ENCODE measurements at places on chromosomes 2 and 18.

- DNase-seq, result no peak
Measured at GRCh38 chr18:8999872-9000271, 102.6 kb upstream of the NDUFV2 start.

- no peak for DNase-seq
Measured at GRCh38 chr2:116269040-116269439, 1545.5 kb upstream of the DDX18 start.

DNA sequence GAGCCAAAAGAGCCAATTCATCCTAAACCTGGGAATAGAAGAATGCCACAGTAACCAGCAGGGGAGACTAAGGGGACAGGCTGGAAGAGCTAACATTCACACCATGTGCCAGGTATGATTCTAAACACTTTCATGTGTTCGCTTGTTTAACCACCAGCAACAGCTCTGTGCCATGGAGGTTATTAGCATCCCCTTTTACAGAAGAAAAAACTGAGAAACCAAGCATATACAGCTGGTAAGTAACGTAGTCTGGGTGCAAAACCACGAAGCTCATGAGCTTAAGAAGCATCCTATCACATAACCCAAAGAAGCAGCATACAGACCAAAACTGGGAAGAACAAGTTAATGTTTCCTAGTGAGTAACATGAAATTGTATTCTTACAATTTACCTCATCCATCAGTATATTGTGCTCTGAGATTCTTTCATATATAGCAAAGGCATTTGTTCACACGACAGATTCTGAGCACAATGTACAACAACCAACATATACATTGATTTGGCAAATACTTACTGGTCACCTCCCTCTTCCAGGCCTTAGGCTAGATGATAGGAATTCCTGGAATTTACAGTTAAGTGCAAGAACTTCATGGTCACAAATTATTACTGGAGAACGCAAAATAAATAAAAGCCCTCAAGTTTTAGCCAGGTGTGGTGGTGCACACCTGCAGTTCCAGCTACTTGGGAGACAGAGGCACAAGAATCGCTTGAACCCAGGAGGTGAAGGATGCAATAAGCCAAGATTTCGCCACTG lies 36.5 kb upstream of the HNRNPA3 start:
- DNase-seq, result no peak

GRCh38 chr2:219997341-219997851 lies 370.0 kb downstream of the SLC4A3 start:
- peak; percentile 78 for DNase-seq

DNA sequence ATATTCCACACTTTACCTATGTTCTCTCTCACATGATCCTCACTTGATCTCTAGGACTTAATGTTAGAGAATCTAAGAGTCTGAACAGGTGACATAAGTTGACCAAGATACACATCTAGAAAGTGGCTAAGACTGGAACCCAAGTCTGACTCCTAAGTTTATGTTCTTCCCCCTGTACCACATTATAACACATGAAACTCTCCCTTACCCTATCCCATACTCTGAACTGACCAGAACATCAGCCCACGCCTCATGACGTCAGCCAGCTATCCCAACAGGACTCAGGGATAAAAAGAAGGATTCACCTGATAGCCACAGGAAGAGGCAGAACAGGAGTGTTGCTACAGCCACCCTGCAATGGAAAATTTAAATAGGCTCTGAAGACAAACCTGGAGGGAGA lies 392.2 kb downstream of the ZEB2 start:
- no peak for DNase-seq

DNA sequence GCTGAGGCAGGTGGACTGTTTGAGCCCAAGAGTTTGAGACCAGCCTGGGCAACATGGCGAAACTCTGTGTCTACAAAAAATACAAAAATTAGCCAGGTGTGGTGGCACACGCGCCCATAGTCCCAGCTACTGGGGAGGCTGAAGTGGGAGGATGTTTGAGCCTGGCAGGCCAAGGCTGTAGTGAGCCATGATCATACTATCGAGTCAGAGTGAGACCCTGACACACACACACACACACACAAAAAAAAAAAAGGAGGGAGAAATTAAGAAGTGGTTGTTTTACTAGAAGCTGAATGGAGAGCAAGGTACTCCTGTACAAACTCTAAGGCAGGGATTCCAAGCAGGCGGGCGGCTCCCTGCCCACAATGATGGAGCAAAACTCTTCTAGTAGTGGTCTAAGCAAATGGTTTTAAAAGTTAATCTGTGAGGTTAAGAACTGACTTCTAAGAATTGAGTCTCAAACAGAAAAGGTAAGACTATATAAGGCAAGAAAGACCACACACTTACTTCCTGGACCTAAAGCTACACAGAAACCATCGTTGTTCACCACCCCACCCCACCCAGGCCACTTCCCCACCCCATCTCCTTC lies 2.6 kb downstream of the ANKRD44 start:
- DNase-seq, result no peak

- DNase-seq, result no peak
Measured at GRCh38 chr2:29370581-29371125, 255.4 kb downstream of the CLIP4 start.

DNA sequence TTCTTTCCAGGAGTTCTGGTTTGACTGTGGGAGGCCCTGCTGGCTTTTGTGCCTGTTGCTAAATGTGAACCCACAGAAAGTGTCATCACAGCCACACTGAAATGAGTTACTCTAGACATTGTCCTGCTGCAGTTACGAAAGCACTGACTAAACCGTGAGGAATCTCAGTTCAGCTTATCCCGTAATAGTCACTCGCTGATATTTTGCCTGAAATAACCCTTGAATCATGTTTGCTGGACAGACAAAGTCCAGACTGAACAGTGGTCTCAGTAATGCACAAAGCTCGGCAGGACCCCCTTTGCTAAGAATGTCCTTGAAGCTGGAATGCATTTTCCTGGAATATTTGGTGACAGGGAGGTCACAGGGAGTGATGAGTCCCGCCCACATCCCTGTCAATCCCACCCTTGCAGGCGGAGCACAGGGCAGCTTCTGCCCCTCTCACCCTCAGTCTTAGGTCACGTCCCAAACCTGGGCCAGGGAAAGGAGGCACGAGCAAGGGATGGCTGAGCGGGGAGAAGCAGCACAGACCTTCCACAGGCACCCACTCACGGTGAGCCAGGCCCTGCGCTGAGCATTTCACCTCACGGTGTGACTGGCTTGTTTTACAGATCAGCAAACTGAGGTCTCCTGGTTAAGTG lies 53.4 kb downstream of the ADI1 start:
- no peak for DNase-seq

DNA sequence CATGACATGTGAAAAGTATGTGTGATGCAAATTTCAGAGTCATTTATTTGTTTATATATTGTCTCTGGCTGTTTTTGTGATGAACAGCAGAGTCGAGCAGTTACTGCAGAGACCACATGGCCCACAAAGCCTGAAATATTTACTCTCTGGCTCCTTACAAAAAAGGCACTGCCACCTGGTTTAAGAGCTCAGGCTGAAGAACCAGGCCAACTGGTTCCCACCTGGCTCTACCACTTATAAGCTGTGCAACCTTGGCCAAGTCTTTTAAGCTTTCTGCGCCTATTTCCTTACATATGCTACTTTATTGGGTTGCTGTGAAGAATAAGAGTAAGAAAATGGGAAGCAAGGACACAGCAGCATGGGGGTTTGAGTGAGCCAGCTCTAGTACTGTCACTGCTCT lies 207.6 kb downstream of the L3MBTL4 start:
- no peak for DNase-seq

DNA sequence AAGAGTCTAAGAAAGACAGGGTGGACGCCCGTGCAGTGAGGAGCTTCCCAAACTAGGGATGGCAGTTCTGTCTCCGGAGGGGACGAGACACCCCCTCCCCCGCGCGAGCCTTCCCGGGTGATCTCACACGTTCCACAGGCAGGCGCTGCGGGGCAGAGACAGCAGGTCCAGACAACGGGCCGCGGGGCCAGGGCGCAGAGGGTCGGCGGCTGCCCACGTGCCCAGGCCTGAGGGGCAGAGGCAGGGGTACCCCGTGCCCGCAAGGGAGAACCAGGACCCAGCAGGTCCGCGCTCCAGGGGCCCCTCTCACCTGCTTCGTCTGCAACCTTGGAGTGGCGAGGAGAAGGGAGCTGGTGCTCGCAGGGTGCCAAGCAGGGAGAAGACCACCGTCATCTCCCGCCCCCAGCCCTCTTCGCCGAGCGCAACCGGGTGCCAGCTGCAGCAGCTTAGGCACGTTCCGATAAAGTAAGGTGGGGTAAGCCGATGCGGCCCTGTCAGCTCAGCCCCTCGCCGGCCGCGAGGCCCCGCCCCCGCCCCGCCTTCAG lies at the start of gene GPR155:
TSS of gene GPR155 (minus strand) at position 467 of the 545 bp plus-strand sequence. CDS start 5,073 bp downstream, outside the sequence.
- no peak for DNase-seq
